ENCODE measurements at places on chromosomes 4 and X.

DNA sequence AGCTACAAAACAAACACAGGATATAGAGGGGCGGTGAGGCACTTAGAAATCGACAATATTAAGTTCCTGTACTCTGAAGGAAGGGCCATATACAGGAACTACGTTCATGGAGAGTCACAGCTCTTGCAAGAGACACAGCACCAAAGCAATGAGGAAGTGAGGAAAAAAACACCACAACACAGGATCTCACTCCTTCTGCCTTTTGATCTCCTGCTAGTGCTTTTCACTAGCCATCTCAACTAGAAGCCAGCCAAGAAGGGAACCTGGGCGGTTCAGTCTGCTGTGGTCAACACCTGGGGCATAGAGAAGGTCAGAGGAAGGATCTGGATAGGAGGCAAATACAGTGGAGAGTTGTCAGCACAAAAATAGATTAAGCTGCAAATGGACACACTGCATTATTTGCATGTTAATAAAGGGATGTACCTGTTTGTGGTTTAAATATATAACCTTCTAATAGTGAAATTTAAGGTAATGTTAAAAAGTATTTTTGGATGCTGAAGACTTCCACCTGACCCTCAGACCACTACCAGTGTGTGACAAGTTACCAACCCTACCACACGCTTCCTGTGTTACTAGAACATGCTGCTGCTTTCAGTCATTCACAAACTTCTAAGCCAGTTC lies 104.6 kb downstream of the DTHD1 start:
- DNase-seq = no peak

DNA sequence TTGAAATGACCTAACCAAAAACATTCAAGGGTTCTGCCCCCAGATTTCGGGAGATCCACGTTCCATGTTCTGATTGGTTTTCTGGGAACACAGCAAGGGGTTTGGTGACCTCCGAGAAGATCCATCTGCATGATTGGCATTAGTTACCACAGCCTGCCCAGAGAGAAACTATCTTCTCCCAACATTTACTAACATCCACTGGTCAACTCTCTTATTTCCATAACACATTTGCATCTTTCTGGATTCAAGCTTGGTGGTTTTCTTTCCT lies 15.6 kb downstream of the SHOX start:
- no peak for DNase-seq

DNA sequence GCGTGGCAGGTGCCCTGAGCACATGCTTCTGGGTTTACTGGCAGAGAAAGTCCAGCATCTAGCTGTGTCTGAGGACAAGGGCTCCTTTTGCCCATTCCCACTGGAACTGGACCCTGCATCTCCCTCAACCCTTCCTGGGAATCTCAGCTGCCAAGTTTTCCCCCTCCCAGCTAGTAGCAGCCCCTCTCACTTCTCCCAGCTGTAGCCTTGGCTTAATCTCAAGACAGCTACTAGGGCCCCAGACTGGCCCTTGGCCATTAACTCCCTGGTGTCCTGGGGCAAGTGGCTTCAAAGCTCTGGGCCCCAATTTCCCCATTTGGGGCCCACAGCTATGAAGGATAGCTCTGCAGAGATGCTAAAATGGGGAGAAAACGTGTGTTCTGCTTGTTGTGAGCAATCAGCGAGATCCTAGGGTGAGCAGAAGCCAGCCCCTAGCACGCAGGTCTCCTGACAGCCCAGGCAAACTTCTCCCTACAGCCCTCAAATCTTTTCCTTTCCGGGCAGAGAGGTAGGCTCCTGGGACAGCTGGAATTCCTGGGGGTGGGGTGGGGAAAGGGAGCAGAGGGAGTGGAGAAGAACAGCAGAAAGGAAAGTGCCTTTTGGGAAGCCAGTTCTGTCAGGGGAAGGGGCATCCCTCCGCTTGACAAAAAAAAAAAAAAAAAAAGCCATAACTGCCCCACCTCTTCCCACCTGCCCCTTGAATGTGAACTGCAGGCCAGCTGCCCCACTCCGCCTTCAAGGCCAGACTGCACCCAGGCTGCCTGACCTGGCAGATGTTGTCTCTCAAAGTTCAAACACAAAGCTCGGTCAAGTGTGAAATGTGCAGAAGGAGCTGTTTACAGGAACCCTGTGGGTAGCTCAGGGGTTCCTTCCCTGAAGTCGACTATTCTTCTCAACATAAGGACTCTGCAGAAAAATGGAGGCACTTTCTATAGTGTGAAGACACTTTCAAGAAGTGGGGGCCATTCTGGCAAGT lies 16.6 kb downstream of the FGD1 start:
- no peak for DNase-seq

- no peak for DNase-seq
Measured at GRCh38 chr4:65019775-65020174, 610.5 kb upstream of the TECRL start.

GRCh38 chrX:70998411-70999027 lies 67.6 kb upstream of the SLC7A3 start:
- no peak for DNase-seq

GRCh38 chr4:37770016-37770415 lies 56.5 kb upstream of the PGM2 start:
- no peak for DNase-seq

DNA sequence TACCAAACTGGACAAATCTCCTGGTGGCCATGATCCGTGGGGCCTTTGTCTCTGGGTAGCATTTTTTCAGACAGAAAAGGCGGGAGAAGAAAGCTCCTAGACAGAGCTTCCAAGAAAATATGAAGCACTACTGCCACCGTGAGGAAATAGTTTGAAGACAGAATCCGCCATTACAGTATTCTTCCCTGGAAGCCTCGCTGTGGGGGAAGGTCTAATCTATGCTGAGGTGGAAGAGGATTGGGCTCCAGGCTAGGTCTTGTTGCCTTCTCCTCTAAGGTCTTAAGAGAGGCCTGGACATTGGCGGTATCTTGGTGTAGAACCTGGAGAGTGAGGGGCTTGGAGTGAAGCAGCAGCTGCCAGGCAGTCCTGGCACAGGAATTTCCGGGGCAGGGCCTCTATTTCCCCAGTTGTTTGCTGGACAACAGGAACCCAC lies 218.9 kb downstream of the OR13H1 start:
- peak; percentile 78 for DNase-seq

- no peak for DNase-seq
Measured at GRCh38 chrX:155715141-155715540, 102.4 kb upstream of the TMLHE start.

DNA sequence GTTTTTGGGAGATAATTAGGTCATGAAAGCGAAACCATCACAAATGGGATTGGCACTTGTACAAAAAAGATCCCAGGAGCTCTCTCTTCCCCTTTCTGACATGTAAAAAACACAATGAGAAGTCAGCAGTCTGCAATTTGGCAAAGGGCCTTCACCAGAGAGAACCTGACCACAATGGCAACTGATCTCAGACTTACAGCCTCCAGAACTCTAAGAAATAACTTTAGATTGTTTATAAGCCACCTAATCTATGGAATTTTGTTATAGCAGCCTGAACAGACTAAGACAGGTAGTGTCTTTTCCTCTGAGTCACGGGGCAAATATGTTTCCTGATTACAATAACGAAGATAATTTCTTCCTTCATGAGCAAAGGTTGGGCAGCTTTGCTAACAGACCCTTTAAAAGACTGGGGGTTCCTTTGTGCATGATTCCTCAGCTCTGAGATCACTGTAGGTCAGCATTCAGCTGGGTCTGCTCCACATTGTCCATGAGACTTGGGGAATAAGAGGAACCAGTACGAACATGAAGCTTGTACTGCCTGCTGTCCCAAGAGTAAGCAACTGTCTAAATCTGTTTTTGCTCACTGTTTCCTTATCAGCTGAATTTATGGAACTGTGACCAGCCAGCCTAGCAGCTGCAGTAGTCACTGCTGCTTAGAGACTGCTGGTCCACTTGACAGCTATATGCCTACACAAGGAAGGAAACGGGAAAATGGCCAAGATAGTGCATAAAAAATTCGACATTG lies 191.6 kb downstream of the ANAPC10 start:
- no peak for DNase-seq

GRCh38 chr4:35912174-35912573 lies 332.1 kb downstream of the ARAP2 start:
- no peak for DNase-seq

GRCh38 chrX:821327-822107 lies 190.9 kb downstream of the SHOX start:
- no peak for DNase-seq

DNA sequence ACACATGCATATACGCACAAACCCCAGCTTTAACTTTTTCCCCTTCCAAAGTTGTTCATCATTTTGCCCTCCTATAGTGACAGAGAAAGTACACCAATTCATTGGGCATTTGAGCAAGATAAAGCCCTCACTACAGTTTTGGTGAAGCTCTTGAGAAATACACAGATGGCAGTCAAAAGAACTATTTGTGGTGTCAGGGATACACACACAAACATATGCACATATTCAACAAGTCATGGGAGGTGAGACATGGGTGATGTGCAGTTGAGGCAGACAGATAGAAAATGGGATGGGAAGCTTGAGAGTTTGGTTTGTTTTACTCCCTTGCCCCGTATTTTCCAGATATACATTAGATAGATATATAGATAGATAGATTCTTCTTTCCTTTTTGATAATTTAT lies 11.8 kb upstream of the SHROOM4 start:
- DNase-seq = no peak

GRCh38 chr4:155982736-155983385 lies 29.2 kb upstream of the CTSO start:
- no peak for DNase-seq

DNA sequence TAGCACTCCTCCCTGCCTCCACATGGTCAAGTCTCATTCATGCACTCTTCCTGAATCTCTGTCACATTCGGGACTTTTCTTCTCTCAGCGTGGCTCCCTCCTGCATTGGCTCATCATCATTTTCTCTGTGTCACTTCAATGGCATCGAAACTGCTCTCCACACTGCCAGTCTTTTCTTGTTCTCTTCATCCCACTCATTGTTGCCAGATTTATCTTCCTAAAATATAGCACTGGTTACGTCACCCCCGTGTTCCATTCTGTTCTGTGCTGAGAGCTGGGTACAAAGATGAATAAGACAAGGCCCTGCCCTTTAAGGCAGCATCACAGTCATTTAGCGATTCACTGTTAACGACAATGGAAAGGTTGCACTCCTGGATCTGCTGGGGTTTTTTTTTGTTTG lies 174.4 kb upstream of the TBC1D9 start:
- no peak for DNase-seq

DNA sequence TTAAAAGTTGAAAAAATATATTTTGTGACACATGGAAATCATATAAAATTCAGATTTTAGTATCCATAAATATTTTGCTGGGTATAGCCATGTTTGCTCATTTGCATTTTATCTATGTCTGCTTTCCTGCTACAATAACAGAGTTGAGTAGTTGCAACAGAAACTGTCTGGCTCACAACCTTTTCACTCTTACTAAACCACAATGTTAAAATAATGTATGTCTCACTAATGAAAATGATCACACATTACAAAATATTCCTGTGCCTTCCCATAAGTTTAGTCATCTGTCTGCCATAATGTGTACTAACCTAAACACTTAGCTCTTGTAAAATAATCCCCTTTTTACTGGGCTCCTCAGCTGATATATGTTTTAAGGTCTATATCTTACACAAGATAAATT lies 174.0 kb upstream of the PRPS2 start:
- no peak for DNase-seq

DNA sequence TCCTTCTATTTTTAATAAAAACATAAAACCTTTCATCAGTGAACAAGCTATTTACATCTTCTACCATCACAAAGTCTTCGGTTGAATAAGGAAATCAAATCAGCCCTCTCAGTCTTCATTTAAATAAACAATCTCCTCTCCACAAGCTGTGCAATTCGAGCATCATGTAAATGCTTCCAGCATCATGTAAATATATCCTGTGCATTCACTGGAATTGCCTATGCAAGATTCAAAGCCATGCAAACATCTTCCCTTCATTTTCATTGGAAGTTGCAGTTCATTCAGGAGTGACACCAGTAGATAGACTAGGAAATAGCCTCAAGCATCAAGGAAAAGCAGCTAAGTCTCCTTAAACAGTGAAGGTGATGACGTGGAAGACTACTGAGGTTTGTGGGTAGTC lies 77.7 kb upstream of the PCDH19 start:
- DNase-seq = no peak

DNA sequence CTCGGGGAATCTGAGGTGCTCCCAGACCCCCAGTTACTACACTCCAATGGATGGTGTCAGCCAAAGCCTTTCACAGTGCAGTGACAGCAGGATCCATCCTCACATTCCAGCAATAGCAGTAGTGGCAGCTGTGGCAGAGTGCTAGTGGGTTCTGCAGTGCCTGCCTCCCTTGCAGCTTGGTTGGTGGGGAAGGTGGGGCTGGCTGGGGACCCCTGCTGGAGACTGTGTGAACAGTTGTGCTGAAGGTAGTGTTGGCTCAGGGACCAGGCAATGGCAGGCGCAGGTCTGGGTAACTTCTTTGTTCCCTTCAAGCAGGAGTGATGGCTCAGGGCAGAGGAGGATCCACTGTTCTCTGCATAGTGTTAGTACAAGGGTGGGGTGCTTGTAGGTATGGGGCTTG lies 343.7 kb upstream of the TRAM1L1 start:
- DNase-seq = no peak

GRCh38 chrX:38232079-38232686 lies 11.5 kb upstream of the SRPX start:
- no peak for DNase-seq

GRCh38 chr4:186940476-186940875 lies 216.8 kb upstream of the FAT1 start:
- DNase-seq = no peak

DNA sequence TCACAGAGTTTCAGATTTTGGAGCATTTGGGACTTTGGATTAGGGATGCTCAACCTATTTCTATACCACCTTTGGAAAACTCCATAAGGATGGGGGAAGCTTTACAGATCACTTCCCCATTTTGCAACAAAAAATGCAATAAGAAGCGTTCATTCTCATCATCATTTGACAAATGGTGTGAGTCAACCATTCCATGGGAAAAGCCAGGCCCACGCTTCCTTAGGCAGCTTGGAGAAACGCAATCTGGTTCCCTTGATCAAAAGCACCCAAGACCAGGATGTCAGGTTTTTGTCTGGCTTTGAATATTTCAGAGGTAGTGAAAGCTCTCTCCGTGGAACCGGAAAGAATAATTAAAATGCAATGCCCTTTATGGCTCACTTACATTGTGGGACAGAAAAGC lies 79.3 kb upstream of the C4orf50 start:
- no peak for DNase-seq

DNA sequence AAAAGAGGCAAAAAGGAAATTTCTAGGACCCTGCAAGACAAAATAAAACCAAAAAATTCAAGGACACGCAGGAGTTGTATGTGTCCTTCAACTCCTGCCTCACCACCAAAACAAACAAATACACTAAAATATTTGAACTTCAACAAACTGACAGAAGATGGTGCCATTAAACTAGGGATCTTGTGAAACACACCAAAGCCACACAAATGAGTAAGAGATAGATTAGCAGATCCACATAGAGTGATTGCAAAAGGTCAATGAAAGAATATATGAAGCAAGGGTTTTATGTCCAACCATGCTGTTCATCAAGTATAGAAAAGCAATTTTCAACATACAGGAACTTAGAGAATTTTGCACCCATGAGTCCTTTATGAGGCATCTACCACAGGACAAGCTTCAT lies 40.1 kb upstream of the SCML1 start:
- no peak for DNase-seq
